ENCODE measurements at places on chromosomes 5 and 9.

GRCh38 chr5:2260211-2261003 is 377.7 kb upstream of the IRX4 start:
- no peak for DNase-seq

GRCh38 chr9:116144555-116144954 is 9.0 kb upstream of the PAPPA start:
- no peak for DNase-seq

- DNase-seq = peak; percentile 27
Measured at GRCh38 chr5:44809215-44809955, 638 bp downstream of the MRPS30 start.

DNA sequence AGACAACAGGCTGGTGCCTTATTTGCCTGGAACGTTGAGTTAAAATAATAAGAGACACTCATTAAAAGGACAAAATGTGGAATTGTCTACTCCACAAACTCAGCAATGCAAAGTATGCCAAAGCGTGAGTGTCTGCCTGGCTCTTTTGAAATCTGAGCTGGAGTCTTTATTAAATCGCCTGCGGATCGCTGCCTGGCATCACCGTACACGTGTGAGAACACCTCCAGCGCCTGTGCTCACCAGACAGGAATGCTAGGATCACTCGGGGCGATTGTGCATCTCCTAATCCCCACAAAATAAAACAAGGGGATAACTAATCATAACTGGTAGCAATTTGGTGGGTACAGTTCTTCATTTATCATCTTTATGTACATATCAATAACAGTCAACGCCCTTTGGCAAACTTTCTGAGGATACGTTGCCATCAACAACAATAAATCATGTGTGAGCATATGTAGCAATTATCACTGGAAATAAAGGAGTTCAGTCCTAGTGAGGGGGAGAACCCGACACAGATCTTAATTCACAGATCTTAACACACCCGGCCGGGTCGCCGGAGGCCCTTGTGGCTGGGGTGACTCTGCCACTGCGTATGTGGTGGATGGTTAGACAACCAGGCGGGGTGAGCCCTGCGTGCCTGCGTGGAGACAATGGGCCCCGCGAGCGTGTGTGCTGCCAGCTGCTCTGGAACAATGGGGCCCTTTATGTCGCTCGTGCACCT is 284.9 kb upstream of the IRX1 start:
- DNase-seq = no peak

DNA sequence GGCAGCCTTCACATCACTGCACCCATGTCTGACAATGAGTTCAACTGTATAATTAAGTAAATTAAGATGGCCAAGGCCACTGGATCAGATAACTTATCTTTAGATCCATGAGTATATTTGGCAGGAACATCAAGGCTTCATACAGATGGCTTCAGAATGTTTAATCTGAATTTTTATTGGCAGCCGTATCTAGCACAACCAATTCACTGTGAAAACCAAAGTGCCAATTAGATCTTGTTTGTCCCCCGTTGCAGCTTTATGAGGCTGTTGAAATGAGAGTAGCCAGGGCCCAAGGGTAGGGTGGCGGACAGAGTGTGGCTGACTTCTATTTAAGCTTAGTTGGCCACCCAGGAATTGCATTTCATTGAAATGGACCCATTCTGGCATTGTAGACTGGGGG is 137.7 kb downstream of the SYK start:
- no peak for DNase-seq

- no peak for DNase-seq
Measured at GRCh38 chr9:19513671-19514275, 105.0 kb downstream of the ACER2 start.
